ENCODE measurements at places on chromosomes 12 and 14. TPM values are rescaled to one million over a fixed set of nuclear protein-coding genes. Genes with fewer than 3 reads are reported as not detected.
A peak's percentile ranks its signal among the peaks of the same experiment; 100 is the strongest.

The MANSC1 gene
- total RNA-seq = 2.9 TPM

The SNX6 gene
- 108 TPM for total RNA-seq

The SPTB gene
- 0.43 TPM for total RNA-seq

The CRIP1 gene
- total RNA-seq = 21.3 TPM

The TEX22 gene
- 2.5 TPM for total RNA-seq

The DHRS7 gene
- 62.5 TPM for total RNA-seq

The OAS2 gene
- 94.2 TPM for total RNA-seq

The MIPOL1 gene
- total RNA-seq = 11.9 TPM

- DNase-seq = no peak
Measured at GRCh38 chr12:54680374-54680773, 32.2 kb upstream of the DCD start.

DNA sequence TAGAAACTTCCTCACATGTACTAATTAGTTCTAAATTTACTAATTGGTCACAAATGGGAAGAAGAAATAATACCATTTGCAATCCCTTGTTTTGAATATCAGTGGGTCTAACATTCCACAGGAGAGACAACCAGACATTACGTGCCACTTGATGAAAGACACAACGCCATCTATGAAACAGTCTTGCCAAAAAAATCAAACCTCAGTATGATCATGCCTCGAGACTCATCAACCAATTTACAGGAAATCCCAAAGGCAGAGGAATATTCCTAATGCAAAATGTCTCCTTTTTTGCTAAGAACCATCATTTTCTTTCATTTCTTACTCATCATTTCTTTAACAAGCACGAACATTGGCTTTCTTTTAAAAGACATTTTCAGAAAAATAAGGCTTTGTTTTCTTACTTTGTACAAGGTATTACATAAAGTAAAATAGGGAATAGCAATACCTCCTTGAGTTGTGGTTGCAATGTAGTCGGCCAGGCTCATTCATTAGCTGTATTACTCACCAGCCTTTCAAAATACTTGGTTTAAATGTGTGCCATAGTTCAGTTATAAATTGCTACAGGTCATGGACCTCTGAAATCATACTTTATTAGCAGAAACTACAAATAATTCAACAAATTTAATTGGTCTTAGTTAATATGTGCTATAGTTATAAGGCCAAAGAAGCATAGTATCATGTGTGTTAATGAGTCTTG, 436.2 kb upstream of the FLRT2 start:
- peak; percentile 68 for DNase-seq

DNA sequence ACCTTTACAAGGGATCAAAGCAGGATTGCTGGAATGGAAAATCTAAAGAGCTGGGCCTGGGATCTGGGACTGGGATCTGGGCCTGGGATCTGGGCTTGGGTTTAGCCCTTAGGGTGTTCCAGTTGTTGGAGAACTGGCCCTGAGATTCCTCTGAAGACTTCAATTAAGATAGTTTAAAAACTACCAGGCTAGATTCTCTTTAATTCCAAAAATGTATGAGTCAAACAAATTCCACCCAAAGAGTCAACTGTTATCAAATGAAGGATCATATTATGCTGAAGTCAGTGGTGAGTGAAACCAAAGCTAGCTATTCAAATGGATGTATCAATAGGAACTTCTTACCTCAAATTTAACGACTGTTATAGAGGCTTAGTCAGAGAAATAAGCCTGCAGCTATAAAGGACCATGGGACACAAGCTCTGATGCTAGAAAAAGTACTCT, 40.5 kb downstream of the LIMA1 start:
- peak; percentile 89 for DNase-seq

- DNase-seq = no peak
Measured at GRCh38 chr12:62299617-62300016, 39.4 kb downstream of the USP15 start.

- DNase-seq = peak; percentile 83
Measured at GRCh38 chr14:80275208-80275850, 64.0 kb upstream of the DIO2 start.

- no peak for DNase-seq
Measured at GRCh38 chr12:90826036-90826435, 128.9 kb downstream of the CCER1 start.

DNA sequence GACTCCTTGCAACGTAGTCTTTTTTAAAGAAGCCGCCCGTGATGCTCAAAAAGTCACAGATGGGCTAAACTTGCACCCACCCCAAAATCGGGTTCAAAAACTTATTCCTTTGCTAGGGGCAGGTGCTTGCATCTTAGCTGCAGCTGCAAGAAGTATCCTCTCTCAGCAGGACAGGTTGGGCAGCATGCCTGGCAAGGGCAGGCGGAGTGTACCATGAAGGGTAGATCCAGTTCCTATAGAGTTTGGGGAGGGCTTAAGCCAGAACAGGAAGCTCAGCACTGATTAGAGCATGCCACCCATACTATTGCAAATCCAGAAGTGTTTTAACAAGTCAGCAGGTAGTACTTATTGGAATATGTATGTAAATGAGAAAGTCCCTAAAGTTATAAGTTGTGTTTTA, 48.7 kb downstream of the CPM start:
- no peak for DNase-seq

DNA sequence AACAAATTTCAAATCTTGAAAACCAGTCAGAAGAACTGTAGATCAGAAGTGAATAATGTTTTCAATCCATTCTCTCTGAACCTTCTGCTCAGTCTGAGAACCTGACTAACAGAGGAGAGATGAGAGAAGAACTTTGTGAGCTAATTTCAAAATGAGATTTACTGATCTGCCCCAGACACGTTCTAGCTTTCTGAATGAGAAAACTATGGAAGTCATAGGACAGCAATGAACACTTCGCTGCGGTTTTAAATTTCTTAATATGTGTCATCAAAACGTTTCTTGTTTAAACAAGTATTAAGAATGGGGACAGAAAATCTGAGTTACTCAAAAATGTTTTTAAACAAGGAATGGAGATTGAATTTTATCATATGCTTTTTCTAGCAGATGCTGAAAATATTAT, 66.6 kb upstream of the FAR2 start:
- no peak for DNase-seq

GRCh38 chr12:63152321-63152700, 1.3 kb upstream of the AVPR1A start:
- no peak for DNase-seq

DNA sequence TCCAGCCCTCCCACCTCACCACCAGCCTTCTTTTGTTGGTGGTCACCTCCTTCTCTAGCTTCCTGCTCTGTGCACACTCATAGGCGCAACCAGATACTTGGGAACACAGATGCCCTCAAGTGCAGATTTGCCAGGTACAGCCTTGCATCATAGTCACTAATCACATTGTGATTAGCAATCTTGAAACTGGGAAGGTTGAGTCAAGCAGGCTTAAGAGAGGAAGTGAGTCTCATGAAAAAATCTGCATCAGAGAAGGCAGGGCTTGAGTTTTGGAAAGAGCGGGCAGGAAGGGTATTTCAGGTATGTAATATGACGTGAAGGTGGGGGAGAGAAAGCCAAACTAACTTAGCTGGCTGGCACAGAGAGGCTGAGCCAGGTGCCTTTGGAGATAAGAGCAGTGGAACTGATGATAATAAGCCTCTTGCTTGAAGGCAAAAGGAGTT, 2.7 kb upstream of the RABGGTA start:
- DNase-seq = no peak

DNA sequence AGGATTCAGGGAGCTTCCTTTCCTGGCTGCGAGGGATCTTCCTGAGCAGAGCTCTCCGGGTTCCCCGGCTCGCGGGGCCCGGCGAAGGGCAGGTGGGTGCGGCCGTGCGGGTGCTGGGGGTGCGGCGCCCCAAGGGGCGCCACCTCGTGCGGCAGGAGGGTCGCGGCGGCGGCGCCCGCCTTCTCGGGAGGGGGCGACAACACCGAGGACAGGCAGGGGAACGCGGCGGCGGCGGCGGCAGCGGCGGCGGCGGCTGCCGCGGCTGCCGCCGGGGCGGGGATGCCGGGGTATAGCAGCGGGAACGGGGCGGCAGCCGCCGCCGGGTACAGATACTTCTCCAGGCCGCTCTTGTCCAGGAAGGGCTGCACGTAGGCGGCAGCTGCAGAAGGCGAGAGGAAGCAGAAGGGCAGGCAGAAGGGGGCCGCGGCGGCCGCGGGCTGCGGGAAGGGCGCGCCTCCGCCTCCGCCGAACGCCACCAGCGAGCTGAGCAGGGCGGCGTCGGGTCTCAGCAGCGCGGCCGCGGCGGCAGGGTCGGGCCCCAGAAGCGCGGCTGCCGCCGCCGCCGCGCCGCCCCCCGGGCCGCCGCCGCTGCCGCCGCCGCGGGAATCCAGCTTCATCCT, 2.7 kb downstream of the BHLHE41 start:
- no peak for DNase-seq

GRCh38 chr12:124626971-124627411, 59.6 kb upstream of the NCOR2 start:
- no peak for DNase-seq

DNA sequence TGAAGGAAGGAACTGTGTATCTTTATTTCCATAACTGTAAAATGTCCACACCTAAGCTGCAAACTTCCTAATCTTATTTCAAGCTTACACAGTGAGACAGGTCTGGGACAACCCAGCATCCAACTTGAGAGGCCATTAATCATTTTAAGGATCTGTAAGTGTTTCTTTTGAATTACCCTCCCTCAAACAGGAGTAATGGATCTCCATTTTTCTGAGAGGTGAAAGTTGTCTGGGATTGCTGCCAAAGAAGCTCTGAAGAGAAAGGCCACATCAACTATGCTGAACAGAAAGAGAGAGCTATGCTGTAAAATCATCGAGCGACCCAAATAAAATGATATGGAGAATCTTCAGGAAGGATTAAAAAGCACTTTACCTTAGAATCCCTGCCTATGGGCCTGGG, 131.7 kb upstream of the CPNE8 start:
- no peak for DNase-seq

Measured in astrocyte (in vitro differentiated cells and primary cell).